ENCODE measurements at places on chromosomes 12 and 14. TPM values are rescaled to one million over a fixed set of nuclear protein-coding genes. Genes with fewer than 3 reads are reported as not detected.

DNA sequence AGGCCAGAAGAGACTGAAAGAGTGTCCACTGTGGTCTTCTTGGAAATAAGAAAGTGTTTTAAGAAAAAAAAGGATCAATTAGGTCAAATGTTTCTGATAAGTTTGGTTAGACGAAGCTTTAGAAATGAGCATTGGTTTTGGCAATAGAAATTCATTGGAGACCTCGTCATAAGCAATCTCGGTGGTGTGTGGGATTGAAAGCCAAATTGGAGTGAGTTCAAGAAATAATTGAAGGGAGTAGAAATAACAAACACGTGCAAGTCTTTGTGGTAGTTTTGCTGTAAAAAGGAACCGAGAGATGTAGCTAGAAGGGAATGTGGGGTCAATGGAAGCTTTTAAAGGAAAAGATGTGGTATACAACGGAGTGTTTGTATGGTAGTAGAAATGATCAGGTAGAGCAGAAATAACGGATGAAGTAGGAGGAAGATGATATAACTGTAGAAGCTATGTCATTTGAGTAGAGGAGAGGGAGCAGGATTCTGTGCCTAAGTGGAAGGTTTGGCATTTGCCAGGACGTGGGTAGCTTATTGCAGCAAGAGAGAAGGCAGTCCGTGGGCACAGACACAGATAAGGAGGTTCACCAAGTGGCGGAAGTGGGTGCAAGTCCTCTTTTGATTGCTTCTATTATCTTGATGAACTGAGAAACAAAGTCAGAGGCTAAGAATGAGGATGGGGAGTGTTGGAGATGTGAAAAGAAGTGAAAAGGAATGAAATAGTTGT, 146.2 kb downstream of the DACT1 start:
- no peak for DNase-seq

DNA sequence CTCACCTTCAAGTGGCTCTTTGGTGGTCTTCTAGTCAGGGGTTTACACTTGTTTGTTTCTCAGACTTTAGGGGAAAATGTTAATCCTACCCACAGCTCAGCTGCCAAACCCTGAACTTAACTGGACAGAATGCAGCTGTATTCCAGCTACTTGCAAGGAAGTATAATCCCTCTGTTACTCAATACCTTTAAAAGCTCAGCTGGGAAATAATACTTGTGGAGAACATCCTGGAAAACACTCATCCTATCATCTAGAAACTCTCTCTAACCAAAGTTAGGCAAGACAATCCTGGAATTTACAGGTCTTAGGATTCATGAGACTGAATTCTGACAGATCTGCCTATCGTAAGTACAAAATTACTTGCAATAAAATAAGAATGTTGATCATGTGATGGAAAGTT, 404.1 kb downstream of the ADAMTS20 start:
- DNase-seq = no peak

DNA sequence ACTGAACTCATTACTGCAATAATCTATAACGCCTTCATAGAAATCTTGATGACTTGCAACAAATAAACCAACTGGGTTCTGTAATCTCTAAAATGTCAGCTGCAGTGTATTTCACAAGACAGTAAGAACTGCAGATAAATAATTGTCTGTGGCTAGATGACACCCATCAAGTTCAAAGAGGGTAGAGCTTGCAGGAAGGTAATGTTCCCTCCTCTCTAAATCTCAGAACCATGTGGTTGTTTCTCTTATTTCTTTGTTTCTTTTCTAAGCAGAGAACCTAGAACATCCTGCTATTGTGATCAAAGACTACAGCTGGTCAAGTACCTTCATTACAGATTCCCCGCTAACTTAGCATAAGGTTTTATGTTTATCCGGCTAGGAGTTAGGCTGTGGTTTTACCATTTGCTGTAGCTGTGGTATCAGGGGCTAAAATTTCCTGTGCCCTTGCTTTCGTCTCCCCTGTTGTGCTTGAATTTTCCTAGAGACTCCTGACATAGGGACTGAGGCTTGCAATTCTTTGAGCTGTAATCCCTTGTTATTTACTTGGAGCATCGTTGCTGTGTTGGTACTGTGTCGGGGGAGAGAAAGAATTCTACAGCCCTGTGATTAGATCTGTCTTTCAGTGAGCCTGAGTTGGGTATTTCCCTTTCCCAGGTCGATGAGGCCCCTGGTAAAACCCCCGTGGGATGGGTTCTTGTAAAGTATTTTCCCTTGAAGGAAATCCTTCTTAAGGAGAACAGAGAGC, 253.1 kb upstream of the BTG1 start:
- DNase-seq = no peak

DNA sequence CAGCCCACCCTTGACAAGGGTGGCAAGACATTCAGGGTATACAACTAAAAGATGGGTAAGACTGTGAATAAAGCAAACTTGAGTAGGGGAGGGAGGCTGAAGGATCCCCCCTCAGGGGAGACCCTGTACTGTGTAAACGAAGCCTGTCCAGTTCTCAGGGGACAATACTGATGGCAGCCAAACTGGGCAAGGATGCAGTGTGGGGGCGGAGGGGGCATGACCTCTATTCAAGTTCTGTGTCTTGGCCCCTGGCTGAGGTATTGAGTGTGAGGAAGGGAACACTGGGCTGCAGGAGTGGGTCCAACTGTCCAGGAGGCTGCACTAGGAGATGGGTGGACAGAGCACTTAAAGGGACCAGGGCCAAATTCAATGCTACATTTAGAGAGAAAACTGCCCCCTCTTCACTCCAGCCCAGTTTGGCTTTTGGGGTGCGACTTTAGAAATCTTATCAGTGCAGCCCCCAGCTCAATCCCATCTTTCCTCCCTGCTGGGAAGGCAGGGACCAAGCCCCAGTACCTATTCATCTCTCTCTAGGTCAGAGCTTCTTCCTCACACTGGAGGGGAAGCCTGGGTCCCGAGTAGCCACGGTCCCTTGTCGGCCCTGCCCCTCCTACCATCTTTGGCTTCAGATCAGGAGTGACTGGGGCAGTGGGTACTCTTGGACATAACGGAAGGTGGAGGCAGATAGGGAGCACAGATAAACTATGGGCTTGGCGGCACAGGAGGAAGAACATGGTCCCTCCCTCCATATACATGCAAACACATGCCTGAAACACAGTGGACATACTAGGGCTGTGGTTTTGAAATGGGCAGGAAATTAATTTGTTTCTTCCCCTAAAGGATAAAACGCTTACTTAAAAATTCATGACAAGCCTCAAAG, 11.8 kb downstream of the SLC39A5 start:
- DNase-seq = no peak

DNA sequence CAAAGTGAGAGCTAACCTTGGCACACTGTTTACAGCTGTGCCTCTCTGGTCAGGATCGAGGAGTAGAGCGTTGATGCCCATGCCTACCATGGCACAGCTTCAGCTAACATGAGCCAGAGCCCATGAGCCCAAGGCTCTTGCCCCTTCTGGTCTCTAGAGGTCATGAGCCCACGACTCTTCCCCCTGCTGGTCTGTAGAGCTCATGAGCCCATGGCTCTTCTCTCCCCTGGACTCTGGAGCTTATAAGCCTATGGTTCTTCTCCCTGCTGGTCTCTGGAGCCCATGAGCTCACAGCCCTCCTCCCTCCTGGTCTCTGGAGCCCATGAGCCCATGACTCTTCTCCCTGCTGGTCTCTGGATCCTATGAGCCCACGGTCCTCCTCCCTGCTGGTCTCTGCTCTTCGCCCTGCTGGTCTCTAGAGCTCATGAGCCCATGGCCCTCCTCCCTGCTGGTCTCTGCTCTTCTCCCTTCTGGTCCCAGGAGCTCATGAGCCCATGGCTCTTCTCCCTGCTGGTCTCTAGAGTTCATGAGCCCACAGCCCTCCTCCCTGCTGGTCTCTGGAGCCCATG, 16.6 kb upstream of the CLMN start:
- DNase-seq = no peak

DNA sequence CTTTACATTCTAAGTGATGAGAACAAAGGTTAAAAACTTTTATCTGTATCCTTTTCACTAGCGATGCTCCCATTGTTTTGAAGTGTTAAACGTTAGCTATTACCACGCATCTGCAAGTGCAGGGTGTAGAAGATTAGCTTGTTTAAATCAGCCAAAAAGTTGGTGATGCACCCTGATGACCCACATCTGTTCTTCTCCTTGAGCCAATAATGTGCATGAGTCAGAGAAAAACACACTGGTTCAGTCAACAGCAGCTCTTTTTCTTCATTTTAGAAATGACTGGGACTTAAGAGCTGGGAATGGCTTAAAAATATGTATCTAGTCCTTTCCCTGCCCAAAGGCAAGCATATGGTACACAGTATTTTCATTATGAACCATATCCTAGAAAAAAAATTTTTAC, 323.5 kb upstream of the PDE3A start:
- DNase-seq = no peak

DNA sequence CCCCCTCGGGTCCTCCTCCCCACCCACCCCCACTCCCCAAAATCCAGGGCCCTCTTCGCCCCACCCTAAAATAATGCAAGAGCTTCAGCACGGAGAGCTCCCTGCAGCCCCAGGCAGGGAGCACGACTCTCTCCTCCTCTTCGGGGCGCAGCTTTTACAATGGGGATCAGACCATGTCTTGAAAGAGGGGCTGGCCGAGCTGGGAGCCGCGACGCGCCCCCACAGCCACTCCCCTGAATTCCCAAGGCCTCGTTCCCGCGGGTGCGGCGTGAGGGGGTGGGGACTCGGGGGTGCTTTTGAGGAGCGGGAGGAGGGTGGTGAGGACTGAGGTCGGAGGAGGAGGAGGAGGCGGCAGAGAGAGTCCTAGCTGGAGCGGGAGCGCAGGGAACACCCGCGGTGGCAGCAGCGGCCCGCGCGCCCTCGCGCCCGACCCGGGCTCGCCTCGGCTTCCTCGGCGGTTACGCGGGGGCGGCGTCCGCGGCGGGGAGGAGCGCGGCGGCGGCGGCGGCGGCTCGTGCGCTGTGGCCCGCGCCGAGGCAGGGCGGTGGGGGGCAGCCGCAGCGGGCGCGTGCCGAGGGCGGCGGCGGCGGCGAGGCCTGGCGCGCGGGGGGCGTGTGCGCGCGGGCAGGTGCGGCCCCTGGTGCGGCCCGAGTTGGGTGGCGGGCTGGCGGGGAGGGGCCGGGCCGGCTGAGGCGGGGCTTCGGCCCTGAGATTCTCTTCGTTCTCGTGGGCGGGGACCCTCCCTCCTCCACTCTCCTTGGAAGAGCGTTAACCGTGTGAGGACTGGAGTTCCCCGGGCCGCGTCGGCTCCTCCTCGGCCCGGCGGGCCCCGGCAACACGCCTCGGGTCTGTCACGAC, at the start of gene ANKS1B:
Gene ANKS1B (minus strand): TSS at position 666 of the 858 bp plus-strand sequence. CDS start 699 bp downstream, outside the sequence.
- DNase-seq = no peak

DNA sequence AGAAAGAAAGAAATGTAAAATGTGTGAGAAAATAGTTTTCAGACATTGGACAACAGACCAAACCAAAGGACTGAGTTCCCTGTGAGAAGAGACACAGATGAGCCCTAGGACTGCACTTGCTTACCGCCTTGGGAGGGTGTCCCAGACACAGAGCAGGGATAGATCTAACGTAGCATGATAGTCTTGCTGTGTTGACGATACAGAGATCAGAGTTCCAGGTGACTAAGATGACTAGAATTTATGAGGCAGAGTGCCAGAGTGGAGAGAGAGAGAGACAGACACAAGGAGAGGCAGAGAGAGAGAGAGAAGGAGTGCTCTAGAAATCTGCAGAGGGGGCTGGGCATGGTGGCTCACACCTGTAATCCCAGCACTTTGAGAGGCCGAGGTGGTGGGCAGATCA, 148.2 kb upstream of the LMNTD1 start:
- peak; percentile 74 for DNase-seq

- peak; percentile 16 for DNase-seq
These were observed 186.8 kb downstream of the FUT8 start for GRCh38 chr14:65599375-65599774.

GRCh38 chr12:125014526-125014925, 21.1 kb downstream of the BRI3BP start:
- no peak for DNase-seq

DNA sequence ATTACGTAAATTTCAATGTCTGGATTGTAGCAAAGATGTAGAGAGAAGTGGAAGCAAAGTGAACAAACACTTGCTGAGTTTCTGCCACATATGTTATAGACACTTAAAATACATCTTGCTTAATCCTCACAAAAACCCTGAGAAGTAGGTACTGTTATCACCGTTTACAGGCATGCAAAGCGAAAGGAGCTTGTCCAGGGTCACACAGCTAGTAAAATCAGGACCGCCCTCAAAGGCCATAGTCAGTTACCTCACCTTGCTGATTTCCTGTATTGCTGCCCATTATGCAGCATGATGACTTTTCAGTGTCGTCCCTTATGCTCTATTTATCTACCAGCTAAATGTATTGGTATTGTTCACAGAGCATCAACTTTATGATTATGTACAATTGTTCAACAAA, 39.8 kb downstream of the TRHDE start:
- no peak for DNase-seq

- DNase-seq = no peak
These were observed at the start of gene ADCY4 for GRCh38 chr14:24334431-24335291. ADCY4 (minus strand) TSS chr14:24335071; CDS start chr14:24334652, 419 bp downstream.

DNA sequence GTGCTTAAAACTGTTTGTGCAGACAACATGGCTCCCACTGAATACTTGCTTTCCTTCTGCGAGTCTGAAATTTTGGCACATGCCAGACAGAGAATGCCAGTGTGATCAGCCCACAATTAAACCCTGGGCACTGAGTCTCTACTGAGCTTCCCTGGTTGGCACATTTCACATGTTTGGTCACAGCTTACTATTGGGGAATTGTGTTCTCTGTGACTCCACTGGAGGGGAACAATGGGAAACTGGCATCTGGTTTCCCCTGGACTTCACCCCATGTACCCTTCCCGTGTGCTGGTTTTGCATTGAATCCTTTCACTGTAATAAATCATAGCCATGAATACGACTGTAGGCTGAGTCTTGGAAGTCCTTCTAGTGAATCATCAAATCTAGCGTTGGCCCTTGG, 64.9 kb downstream of the EFCAB11 start:
- DNase-seq = no peak

- peak; percentile 7 for DNase-seq
These were observed 195.4 kb upstream of the ARHGAP5 start for GRCh38 chr14:31881531-31882310.

- no peak for DNase-seq
These were observed 6.9 kb downstream of the FLRT2 start for GRCh38 chr14:85536833-85537190.

- no peak for DNase-seq
These were observed 11.3 kb upstream of the PUS1 start for GRCh38 chr12:131917711-131918306.

The CLBA1 gene
- 12.0 TPM for total RNA-seq

The TMEM119 gene
- 19.9 TPM for total RNA-seq

The ATXN3 gene
- 18.5 TPM for total RNA-seq

The SLC17A8 gene
- total RNA-seq = not detected

The CCDC177 gene
- not detected for total RNA-seq

The TDRD9 gene
- total RNA-seq = not detected
